ENCODE measurements at places on chromosomes 2 and 18. TPM values are rescaled to one million over a fixed set of nuclear protein-coding genes. Genes with fewer than 3 reads are reported as not detected.

DNA sequence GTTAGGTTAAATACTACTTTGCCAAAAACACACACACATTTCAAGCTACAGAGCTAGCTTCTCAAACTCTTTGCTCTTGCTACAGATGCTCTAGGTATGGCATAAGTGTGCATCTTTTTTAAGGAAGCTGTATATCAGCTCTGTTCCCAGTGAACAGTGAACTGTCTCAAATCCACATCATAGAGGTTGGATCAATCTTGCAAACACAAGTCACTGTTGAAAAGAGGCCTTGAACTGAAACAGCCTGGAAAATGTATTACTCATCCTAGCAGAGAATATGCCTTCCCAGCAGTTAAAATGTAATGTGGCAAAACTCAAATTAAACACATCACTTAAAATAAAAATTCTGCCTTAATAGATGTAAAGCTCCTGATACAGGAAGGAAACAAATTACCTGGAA is 151.8 kb downstream of the WDPCP start:
- no peaks in the 10 kb centered on the region for H3K27me3 ChIP-seq
- H3K36me3 ChIP-seq, result peaks cover 22% of the 10 kb centered on the region
- H3K27ac ChIP-seq, result no peak overlapping the region
- peaks cover 7% of the 10 kb centered on the region for H3K4me1 ChIP-seq
- no peak overlapping the region for H3K4me3 ChIP-seq

FSIP2 gene
- total RNA-seq, result 2.4 TPM

GRCh38 chr18:10008006-10008647 is 94.3 kb downstream of the VAPA start:
- no peaks in the 10 kb centered on the region for H3K27me3 ChIP-seq
- H3K27ac ChIP-seq, result no peak overlapping the region
- peaks cover 34% of the 10 kb centered on the region for H3K4me1 ChIP-seq
- H3K36me3 ChIP-seq, result no peaks in the 10 kb centered on the region
- DNase-seq, result no peak

MERTK gene
- 5.9 TPM for total RNA-seq

DNA sequence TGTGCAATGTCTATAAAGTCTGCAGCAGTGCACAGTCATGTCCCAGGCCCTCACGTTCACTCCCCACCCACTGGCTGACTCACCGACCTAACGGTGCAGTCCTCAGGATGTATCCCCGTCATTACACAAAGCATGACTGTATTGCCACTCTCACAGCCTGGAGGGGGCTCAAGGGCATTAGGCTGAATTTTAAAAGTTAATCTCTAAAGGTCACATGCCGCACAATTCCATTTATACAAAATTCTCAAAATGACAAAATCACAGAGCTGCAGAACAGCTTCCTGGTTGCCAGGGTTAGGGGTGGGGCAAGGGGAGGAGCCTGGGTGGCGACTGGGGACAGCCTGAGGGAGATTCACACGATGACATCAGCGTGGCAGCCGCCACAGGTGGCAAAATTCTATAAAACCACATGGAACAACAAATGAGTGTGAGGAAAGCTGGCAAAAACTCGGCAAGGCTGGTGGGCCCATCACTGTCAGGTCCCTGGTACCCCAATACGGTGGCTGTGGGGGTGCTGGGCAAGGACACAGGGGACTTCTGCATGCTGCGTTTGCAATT is 97.6 kb downstream of the NDUFA10 start:
- H3K4me3 ChIP-seq, result peak overlapping the region; percentile 3
- H3K27me3 ChIP-seq, result peaks cover 8% of the 10 kb centered on the region

DNA sequence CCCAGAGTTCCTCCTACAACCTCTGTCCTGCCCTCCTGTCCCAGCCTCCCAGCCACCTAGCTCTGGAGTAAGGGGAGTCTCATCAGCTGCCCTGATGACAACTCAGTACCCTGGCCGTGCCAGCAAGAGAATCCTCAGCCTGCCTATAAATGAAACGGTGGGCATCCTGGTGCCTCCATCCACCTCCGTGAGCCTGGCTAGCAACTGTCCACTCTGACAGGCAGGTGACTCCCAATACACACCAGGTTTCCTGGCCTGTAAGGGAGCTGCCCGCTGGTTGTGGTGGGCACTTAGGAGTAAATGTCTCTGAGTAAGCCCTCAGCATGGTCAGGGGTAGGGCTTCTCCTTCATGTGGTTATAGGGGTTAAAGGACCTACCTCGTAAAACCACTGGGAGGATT is 81.5 kb downstream of the XDH start:
- no peaks in the 10 kb centered on the region for H3K36me3 ChIP-seq
- H3K27ac ChIP-seq, result no peak overlapping the region
- no peaks in the 10 kb centered on the region for H3K27me3 ChIP-seq
- no peak for DNase-seq
- no peak overlapping the region for H3K4me3 ChIP-seq

DNA sequence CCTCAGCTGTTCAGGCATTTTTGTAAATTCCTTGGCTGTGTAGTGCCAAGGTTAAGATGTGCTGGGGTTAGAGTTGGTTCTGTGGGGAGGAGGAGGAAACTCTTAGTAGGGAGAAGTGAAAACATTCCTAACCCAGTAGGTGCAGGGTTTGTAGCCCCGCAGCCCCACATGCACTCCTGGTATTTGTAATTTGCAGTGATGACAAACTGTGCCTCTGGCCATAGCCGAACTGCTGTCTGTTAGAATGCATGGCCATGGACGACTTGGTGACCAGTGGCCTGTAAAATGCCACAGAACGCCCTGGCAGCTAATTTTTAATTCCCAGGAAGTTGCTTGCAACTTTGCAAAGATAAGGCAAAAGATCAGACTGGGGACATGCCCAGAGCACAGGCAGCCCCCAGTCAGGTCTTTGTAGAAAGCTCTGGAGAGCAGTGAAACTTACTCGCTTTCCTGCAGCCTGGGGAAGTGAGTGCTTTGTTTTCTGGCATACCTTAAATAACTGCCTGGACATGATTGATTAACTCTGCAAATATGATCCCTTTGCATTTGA is 38.4 kb downstream of the LYPD6B start:
- no peak overlapping the region for H3K4me3 ChIP-seq
- DNase-seq, result no peak
- no peaks in the 10 kb centered on the region for H3K36me3 ChIP-seq
- no peak overlapping the region for H3K27ac ChIP-seq
- no peaks in the 10 kb centered on the region for H3K4me1 ChIP-seq
- H3K27me3 ChIP-seq, result peaks cover 4% of the 10 kb centered on the region

- peak; percentile 53 for DNase-seq
- no peaks in the 10 kb centered on the region for H3K36me3 ChIP-seq
Observed at GRCh38 chr2:25274868-25275574, 66.7 kb downstream of the DNMT3A start.

DNA sequence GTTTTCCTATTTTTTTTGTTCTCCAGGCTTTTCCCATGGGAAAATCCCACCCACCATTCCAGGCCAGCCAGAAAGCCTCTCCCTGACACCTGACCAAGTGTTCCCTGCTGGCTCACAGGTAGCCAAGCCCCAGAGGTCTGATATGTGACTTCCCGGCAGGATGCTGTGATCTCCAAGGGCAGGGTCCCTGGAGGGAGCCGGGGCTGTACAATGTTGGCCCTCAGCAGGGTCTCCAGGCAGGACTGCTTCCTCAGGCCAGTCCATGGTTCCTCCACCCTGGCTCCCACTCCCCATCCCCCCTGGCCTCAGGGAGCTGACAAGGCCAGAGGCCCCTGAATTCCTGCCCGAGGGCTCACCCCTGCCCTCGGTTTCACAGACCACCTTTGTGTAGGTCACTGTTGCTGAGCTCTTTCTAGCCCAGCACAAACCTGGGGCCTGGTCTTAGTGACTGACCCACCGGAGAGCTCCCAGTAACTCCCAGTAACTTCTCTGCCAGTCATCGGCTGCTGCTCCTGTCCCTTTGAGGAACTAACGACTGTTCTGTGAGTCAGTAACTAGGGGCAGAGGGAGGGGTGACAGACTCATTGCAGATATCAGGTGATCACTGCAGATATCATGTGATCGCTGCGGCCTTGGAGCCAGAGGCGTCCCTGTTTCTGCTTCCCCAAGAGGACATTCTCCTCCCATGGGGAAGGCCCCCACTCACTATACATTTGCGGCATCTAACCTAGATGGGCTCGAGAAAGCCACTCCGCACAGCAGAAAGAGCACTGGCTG is 38.7 kb downstream of the SDC1 start:
- no peak for DNase-seq
- H3K36me3 ChIP-seq, result no peaks in the 10 kb centered on the region

DNA sequence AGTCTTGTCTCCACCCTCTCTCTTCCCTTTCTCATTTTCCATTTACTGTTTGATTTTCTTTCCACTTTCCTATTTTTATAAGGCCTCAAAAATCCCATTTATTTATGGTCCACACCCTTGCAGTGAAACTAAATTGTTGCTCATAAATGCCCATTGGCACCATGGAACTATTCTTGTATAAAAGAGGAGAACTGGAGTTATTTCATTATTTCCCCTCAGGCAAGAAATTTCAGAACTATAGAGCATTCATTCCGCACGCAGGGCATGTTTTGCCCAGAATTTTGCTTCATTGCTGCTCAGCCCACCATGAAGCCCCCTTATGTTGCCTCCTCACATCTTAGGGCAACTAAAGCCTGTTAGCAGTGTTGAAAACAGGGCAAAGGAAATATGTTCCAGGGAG is 113.7 kb upstream of the MMADHC start:
- no peak for DNase-seq
- H3K4me1 ChIP-seq, result no peaks in the 10 kb centered on the region
- H3K36me3 ChIP-seq, result no peaks in the 10 kb centered on the region
- no peak overlapping the region for H3K27ac ChIP-seq

DNA sequence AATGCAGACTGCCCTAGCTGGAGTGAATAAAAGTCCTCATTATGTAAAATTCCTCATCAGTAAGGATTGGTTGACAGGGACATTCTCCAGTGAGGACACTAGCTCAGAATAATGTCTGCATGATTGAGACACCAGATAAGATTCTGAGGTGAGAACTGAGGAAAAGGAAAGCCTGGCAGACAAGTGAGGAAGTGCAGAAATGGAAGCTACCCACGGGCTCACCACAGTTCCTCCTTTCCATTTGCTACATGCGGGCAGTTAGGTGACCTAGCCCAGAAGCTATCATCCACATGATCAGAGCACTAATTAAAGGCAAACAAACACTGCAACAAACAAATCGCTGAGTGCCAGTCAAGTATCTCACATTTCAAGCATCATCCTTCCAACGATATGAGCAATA is 27.7 kb downstream of the NETO1 start:
- no peak overlapping the region for H3K4me3 ChIP-seq
- H3K27me3 ChIP-seq, result no peaks in the 10 kb centered on the region
- no peak overlapping the region for H3K27ac ChIP-seq

ERLEC1 gene
- total RNA-seq, result 39.9 TPM

GPR45 gene
- not detected for total RNA-seq

- no peak for DNase-seq
- H3K4me1 ChIP-seq, result no peaks in the 10 kb centered on the region
- H3K4me3 ChIP-seq, result no peak overlapping the region
Observed at GRCh38 chr18:1929720-1930119, 641.6 kb downstream of the METTL4 start.

INHBB gene
- 1.6 TPM for total RNA-seq

INO80D gene
- 26.3 TPM for total RNA-seq

- H3K27ac ChIP-seq, result no peak overlapping the region
- H3K27me3 ChIP-seq, result no peaks in the 10 kb centered on the region
- H3K4me3 ChIP-seq, result no peak overlapping the region
- H3K36me3 ChIP-seq, result no peaks in the 10 kb centered on the region
- H3K4me1 ChIP-seq, result no peaks in the 10 kb centered on the region
Observed at GRCh38 chr2:50956886-50957285, 75.0 kb downstream of the NRXN1 start.

LYPD6B gene
- total RNA-seq, result not detected
